ENCODE measurements at places on chromosomes 3 and 15.
A peak's percentile ranks its signal among the peaks of the same experiment; 100 is the strongest.

- no peak for DNase-seq
Observed at GRCh38 chr3:13718436-13718835, 161.4 kb downstream of the WNT7A start.

GRCh38 chr15:60697750-60698149 is 218.8 kb upstream of the ICE2 start:
- DNase-seq, result no peak

DNA sequence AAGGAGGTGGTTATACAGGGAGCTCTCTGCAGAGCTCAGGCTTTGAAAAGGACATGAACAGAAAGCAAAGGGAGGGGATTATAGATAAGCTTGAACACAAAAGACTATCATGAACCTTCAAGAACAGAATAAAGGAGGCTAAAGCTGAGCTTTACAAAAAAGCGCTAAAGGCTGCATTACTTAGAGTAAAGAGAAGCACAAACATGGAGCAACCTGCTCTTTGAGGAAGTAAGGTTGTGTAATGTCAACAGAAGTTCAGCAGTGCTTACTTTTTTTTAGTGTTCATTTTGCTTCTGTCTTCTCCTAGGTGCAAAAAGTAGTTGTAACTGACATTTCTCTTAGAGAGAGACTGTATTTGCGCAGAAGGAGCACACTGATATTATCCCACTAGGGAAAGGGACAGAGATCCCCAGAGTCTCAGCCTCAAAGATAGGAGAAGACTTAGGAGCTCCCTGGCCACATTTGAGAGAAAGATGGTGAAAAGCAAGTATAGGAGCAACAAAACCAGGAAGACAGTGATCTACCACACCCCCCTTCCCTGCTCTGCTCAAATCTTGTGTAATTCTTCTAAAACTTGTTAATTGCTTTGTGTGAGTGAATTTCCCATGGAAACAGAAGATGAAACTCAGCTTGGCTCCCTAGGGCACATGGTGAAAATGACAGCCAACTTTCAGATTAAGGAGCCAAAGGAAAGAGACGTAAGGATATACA is 54.7 kb downstream of the QTRT2 start:
- DNase-seq, result no peak

- DNase-seq, result no peak
Observed at GRCh38 chr15:65769482-65769881, 22.6 kb downstream of the DENND4A start.

GRCh38 chr15:69141286-69141701 is 19.1 kb upstream of the GLCE start:
- DNase-seq, result no peak

DNA sequence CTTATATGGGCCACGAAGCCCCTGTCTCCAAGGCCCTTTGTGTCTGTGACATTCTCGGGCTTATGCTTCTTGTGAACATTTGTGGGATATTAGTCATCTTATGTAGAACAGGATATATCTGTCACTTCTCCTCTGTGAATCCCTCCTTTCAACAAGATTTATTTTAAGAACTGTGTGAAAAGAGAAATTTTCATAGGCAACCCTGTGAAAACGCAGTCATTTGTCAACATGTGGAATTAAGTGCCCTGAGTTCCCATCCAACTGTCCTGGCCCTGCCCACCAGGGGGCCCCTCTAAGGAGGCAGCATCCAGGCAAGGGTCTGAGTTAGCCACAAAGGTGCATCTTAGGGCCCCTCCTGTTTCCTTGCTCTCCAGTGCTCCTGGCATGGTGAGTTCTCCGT is 76.8 kb upstream of the CHRNA7 start:
- DNase-seq, result no peak

DNA sequence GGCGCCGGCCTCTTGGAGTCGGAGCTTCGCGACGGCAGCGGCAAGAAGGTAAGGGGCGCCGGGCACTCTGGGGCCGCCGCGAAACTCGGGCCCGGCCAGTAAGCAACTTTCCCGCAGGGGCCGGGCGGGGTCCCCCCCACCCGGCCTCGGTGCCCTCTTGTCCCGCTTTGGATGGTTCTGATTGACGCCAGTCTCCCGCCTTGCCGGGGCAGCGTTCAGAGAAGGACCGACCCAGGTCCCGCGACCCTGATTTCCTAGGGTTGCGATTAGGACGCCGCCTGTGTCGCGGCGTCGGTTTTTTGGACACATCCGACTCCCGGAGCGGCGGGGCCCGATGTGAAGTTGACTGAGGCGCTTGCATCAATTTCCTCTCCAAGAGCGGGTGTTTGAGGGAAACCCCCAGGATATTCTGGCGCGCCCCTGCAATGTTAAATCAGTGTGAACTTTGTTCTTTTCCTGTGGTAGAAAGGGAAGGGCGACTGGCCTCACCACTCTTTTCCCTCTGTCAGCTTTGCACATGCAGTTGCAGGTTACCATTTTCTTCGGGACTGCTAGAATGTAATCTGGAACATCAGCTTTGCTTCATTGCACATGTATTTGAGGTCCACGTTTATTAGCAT is 755 bp downstream of the PDE8A start:
- no peak for DNase-seq

GRCh38 chr3:118262800-118263402 is 771.7 kb downstream of the IGSF11 start:
- no peak for DNase-seq

GRCh38 chr3:175464362-175464761 is 605.2 kb downstream of the NAALADL2 start:
- no peak for DNase-seq

DNA sequence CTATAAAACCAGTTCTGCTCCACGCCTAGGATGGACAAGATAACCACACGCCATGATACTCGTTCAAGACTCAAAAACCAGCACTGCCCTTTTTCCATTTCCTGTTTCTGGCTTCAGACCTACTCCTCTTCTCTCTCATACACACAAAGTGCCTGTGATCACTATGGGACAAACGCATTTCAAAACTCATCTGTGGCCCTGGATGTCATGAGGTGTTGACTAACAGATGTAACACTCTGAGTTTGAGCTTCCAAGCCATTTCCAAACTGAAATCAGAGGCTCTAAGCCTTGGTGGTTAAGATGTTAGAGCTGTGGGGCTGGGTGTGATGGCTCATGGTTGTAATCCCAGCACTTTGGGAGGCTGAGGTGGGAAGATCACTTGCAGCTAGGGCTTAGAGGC is 55.7 kb upstream of the LMOD3 start:
- no peak for DNase-seq

DNA sequence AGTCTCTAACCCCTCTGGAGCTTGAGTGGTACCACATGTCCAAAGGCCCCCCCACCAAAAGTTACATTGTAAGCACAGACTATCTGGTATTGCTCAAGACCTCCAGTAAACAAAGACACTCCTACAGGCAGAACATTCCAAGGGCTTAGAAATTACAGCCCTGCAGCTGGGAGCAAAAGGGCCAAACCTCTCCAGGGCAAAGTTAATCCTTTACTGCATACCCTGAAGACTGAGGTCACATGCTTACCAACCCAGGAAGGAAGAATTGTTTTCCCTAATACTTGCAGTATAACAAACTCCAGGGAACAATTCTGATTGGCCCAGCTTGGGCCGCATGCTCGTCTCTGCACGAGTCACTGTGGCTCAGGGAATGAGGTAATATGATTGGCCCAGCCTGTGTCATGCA is 266.1 kb upstream of the NR2F2 start:
- DNase-seq, result no peak

DNA sequence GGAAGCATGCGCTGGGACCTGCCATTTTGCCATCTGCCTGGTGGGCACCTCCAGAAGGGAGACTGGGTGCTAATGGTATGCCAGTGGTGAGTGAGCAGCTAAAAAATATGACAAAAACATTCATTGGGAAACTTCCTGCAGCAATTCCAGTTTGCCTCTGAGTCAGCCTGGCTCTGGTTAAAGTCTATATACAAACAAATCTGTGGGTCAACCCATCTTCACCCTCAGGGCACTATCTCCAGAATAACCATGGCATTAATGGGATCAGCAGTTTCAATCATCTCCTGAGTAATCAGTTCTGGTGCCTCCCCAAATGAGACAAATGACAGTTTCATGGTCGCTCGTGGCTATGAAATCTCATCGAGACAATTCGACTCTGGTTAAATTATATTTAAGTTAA is 21.5 kb downstream of the FRMD4B start:
- no peak for DNase-seq

DNA sequence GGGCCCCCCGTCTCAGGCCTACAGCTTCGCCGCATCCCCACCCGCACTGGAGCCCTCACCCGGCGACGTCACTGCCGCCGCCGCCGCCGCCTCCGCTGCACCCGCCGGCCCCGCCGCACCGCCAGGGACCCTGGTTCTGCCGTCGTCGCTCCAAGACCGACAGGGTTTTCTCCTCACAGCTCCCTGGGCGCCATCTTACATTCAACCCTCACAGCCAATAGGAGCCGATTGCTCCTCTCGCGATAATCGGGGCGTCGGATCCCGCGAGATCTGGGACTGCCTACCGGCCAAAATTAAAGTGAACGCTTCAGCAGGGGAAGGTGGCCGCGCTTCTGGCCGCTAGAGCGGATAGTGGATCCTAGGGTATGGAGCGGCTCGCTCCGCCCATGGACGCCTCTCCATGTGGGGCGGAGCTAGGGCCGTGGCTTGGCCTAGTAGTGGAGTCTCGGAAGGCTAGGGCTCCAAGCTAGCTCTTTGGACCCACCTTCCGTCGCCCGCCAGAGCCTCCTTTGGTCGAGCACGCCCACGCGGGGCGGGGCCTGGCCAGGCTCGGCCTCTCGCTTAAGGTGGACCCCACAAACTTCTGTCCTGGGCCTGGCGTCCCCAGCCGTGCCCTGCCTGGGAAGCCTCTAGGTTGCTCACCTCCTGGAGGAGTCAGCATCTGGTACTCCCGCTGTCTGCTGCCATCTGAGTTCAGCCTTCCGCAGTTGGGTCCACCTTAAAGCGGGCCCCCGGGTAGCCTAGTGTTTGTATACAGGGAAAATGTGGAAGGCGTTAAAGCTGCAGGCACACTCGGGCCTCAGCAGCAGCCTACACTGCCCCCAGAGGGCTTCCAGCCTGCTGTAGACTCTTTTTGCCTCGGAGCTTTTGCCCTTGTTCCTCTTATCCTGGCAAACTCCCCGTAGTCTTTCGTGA is at the start of gene QRICH1:
QRICH1 (minus strand) TSS at position 219 of the 915 bp plus-strand sequence. CDS start 17,054 bp downstream, outside the sequence.
- DNase-seq, result peak; percentile 89

DNA sequence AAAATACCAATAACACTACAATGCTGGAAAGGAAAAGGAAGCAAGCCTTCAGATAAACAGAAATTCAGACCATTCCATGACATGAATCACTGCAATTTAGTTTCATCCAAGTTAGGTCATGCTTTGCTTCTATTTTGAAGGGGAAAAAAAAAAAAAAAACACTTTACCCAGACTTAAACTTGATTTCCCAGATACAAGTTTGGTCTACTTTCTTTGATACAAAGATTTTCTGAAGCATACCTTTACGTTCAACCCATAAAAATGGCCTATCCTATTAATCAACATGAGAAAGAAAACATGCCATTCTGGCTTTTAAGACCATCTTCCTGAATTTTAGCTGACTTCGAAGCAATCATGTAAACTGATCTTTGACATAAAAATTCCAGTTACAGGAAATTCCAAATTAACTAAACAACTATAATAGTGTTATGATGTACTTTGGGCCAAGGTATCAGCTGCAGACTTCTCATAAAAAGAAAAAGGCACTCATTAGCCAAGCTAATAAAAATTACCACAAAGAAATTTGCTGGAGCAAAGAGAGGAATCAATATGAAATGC is 12.6 kb downstream of the OSBPL10 start:
- DNase-seq, result no peak

DNA sequence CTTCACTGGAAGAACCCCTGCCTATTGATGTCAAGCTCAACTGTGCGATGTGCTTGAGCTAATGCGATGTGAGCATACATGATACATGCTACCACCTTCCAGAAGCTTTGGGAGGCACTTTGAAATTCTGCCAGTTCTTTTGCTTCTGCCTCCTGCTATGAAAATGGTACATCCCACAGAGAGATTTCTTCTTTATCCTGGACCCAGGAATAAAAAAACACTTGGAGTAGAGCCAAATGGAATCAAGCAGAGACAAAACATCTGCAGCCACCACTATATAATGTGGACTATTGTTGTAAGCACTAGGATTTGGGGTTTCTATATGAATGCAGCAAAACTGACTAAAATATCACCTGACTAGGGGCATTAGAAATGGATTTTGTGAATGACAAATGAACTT is 119.9 kb upstream of the GAP43 start:
- DNase-seq, result peak; percentile 60

GRCh38 chr15:33027306-33028035 is 167.0 kb downstream of the FMN1 start:
- DNase-seq, result no peak

DNA sequence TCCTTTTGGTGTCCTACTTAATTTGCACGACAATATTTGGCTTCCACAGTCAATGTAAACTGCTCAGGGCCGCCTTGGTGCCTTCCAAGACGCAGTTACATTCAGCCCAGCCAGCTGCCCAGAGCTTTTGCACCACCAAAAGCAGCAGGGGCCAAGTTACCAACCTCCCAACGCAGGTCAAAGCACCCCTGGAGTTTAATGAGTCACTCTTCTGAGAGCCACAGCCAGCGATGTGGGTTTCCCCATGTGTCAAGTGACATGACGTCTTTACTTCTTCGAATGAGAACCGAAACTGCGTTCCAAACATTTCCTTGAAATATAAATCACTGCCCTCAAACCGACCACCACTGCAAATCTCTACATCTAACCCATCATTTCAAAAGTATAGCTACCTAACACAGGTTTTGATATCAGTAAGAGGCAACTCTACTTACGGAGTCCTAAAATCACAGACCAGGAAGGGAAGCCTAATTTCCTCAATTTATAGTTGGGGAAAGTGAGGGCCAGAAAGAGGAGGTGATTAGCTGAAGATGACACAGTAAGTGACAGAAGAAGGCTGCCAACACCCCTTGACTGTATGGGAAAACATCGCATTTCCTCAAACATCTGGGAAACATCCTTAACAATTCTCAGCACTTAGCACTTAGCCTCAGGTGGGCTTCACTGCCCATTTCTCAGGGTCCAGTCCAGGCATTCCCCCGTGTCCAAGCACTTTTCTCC is 24.5 kb downstream of the MB21D2 start:
- no peak for DNase-seq

GRCh38 chr3:136437043-136437442 is 186.9 kb downstream of the PCCB start:
- DNase-seq, result no peak

DNA sequence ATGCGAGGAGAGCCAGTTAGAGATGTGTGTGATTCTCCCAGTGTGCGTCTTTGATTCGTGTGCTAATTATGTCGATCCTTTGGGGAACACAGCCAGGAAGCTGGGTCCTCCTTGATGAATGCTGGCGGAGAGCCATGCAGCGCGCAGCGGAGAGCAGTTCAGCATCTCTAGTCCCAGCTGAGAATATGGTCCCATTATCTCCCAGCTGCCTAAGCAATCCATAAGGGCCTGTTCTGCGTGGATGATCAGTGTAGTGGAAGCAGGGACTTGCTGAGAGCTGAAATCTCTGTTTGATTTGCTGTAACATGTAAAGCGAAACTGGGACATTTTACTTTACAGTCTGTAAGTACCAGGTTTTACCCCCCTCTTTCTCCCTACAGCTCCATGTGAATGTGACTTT is 412.7 kb downstream of the CNTN4 start:
- DNase-seq, result peak; percentile 88

DNA sequence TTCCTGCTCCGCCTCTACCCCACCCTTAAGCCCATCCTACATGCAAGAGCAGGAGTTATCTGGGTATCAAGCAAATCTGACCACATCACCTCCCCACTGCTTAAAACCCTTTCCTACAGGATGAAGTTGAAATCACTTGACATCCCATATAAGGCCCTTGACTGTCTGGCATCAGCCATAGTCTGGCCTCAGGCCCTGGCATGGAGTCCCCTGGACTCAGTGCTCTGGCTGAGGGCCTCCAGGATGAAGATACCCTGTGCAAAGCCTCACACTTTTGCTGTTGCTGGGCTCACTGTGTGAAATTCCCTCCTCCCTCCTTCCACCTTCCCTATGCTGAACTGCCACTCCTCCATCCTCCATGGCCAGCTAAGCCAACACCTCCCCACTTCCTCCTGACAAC is 65.2 kb upstream of the GLCE start:
- no peak for DNase-seq

Data from NCI-H1105 (cell line).